ENCODE measurements at places on chromosomes 1 and 21.

DNA sequence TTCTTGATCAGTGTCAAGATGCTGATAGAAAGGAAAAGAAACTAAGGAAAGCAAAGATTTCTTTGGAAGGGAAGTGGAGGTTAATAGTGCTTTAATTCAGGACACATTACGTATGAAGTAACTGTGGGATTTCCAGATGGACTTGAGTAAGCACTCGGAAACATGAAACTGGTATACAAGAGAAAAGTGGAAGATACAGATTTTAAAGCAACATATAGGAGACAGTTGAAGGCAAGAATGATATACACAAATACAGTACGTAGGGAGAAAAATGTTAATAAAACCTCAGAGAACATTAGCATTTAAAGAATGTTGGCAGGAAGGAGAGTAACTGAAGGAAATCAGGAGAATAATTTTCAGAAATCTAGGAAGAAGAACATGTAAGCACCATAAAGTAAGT, 730.9 kb upstream of the ADGRL2 start:
- no peak for DNase-seq

DNA sequence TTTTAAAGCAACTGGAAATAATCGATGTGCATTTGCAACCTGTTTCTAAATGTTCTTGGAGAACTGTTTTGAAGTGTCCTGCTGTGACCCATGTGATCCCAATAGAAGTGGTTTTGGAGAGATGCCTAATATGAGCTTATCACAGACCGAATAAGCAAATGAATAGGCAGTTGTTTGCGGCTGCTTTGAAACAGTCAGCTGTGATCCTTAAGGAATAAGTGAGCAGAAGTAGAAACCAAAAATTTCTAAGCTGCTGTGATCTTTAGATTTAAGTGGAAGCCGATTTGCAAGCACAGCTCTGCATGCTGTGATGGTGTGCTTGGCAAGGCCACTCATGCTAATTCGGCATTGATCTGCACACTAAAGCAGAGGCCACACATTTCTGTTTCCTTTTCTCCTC, 329.5 kb upstream of the DUSP10 start:
- no peak for DNase-seq

GRCh38 chr1:30522031-30523004, 201.1 kb downstream of the MATN1 start:
- DNase-seq, result no peak

GRCh38 chr1:82258887-82259286, 458.2 kb downstream of the ADGRL2 start:
- DNase-seq, result no peak

GRCh38 chr1:41529621-41530395, 45.3 kb upstream of the EDN2 start:
- DNase-seq, result no peak

- DNase-seq, result no peak
These were observed 39.2 kb downstream of the UBE2G2 start for GRCh38 chr21:44762221-44763049.

DNA sequence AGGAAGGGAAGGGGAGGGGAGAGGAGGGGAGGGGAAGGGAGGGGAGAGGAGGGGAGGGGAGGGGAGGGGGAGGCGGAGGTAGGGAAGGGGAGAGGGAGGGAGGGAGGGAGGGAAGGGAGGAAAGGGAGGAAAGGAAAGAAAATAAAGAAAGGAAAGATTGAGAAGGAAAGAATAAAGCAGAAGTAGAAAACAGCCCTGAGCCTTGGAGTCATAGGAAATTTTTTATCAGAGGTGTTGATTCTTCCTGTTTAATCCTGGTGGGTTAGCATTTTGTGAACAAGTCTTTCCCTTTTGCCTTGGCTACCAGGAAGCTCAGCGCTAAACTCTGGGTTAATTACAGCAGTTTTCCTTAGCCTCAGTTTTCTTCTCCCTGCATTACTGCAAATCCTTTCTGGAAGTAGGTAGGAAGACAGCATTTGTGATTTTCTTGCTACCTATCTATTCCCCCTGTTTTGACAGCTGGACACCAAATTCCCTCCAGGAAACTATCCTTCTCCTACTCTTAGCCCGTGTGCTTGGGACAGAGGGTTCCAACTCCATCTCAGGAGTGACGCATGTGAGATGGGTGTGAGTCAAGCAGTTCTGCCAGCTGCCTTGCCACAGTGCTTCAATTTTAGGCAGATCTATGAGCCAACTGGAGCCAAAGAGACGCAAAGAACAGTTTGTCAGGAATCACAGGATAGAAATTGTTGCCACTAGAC, 26.9 kb downstream of the TOMM20 start:
- no peak for DNase-seq

- DNase-seq, result no peak
These were observed 29.1 kb downstream of the C1orf198 start for GRCh38 chr1:230839173-230839572.

DNA sequence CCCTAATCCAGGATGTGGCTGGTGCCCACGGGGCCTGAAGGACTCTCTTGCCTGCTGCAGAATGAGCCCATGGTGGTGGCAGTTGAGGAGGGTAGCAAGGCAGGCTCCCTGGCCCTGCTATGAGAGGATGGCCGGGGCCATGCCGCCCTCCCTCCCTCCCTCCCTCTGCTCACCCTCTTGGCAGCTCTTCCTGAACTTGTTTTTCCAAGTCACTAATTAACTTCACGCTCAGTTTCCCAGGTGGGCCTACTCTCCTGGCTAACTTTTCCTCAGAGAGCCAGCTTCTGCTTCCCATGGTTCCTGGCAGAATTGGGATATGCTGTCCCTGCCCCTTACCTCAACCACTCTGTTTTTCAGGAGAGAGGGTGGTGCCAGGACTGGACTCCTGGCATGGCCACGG, 10.2 kb downstream of the KCNC4 start:
- DNase-seq, result no peak

Measured in GM12865 (cell line).